Kidney (tissue), 22 donors: ENCODE measurements at places on chromosomes 3 and 15. TPM values are rescaled to one million over a fixed set of nuclear protein-coding genes. Genes with fewer than 3 reads are reported as not detected.

- no peaks in the 10 kb centered on the region for H3K27me3 ChIP-seq
- H3K36me3 ChIP-seq: no peaks in the 10 kb centered on the region
- no peak for DNase-seq
- no peak overlapping the region for H3K4me3 ChIP-seq
- H3K27ac ChIP-seq: no peak overlapping the region
Observed at GRCh38 chr3:81544385-81544784, 217.1 kb downstream of the GBE1 start.

DNA sequence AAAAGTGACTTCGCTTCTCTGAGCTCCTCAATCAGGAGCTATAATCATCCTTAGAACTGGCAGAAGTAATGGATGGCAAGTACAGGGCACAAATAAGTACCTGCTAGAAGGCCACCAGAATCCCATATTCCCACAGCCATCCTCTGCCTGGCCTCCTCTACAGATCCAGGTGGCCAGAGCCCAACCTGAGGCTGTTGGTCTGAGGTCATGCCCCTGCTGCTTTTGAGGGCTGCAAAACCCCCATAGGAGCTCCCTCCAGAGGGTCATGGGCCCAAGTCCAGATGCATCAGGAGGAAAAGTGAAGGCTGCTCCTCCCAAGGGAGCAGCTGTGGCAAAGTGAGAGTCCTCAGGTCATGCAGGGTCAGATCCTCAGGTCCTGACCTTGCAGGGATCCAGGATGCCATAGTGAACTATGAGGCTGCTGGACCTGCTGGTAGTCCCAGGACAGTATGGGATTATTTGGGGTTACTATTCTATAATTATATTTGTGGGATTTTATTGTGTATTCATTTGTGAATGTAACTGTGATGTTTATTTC is 3.0 kb upstream of the PLCD1 start:
- no peaks in the 10 kb centered on the region for H3K27me3 ChIP-seq
- H3K4me3 ChIP-seq: no peak overlapping the region
- H3K4me1 ChIP-seq: peaks cover 9% of the 10 kb centered on the region
- no peaks in the 10 kb centered on the region for H3K36me3 ChIP-seq

GRCh38 chr15:69777356-69777755 is 320.4 kb downstream of the TLE3 start:
- H3K4me1 ChIP-seq: no peaks in the 10 kb centered on the region
- H3K27me3 ChIP-seq: no peaks in the 10 kb centered on the region
- H3K36me3 ChIP-seq: no peaks in the 10 kb centered on the region
- no peak for DNase-seq

DNA sequence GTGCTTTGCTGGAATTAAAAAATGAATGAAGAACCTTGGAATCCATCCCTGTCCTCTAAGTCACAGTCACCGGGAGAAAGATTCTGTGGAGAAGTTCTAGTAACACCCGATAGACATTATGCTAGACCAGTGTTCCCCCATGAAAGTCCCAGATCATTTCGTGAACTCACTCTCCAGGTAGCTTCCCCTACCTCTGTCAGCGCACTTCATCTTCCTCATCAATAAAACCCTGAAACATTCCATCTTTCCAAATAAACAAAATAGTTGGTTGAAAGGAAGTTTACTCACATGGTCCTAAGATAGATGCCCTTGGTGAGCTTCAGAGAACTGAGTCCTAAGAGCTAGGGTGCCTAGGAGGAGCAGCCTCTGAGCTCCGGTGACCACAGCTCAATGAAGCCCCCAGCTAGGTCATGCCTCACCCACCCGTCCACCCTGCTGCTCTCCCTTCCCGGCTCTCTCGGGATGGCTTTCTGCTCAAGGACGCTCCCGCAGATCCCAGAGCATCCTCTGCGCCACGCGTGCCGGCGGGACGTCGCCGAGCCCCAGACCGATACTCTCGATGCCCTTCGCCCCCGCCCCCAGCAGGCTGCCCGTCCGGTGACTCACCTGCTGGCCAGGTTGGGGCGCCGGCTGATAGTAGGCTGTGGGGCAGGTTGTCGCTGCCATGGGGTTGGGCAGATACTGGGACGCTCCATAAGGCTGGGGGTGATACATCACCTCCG is 776 bp downstream of the VGLL3 start:
- no peak overlapping the region for H3K27ac ChIP-seq
- no peaks in the 10 kb centered on the region for H3K4me1 ChIP-seq
- peak overlapping the region; percentile 50 for H3K4me3 ChIP-seq
- no peaks in the 10 kb centered on the region for H3K36me3 ChIP-seq
- DNase-seq: peak; percentile 33

GRCh38 chr15:95932676-95933075 is 397.8 kb upstream of the NR2F2 start:
- no peak overlapping the region for H3K27ac ChIP-seq
- no peaks in the 10 kb centered on the region for H3K27me3 ChIP-seq
- H3K4me1 ChIP-seq: no peaks in the 10 kb centered on the region

DNA sequence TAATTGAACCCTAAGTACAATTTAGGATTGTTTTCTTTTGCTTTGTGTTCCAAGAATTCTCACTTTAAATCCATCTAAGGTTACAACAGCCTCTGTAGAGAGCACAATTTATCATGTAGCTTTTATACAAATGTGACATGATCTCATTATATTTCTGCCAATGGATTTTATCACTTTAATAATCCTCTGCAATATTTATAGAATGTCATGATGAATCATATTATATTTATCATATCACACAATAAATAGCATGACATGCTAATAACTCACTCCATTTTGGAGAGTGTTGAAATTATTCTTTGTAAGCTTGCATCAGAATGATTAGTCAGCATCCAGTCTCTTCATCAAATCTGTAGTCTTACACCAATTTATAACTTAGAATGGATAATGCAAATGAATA is 280.6 kb upstream of the ZNF717 start:
- H3K36me3 ChIP-seq: no peaks in the 10 kb centered on the region
- H3K4me3 ChIP-seq: no peak overlapping the region
- H3K27ac ChIP-seq: no peak overlapping the region
- no peaks in the 10 kb centered on the region for H3K4me1 ChIP-seq
- H3K27me3 ChIP-seq: no peaks in the 10 kb centered on the region
- DNase-seq: no peak

DNA sequence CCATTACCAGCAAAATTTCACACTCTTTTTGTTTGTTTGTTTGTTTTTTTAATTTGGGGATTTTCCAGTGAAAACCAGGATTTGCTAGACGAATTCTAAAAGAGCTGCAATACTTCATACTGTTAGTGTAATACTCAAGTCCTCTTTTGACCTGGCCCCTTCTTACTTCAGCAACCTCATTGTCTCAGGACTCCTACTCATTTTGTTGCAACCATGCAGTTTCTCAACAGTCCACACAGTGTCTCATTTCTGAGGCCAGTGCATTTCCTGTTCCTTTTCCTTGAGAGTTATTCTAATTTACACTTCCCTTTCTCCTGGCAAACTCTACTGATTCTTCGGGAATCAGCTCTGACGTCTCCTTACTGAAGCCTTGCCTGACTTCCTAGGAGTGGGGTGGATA is 35.6 kb downstream of the NSUN3 start:
- no peaks in the 10 kb centered on the region for H3K27me3 ChIP-seq
- peaks cover 14% of the 10 kb centered on the region for H3K36me3 ChIP-seq
- H3K27ac ChIP-seq: no peak overlapping the region
- no peak overlapping the region for H3K4me3 ChIP-seq

- no peak overlapping the region for H3K4me3 ChIP-seq
- no peaks in the 10 kb centered on the region for H3K36me3 ChIP-seq
- H3K4me1 ChIP-seq: no peaks in the 10 kb centered on the region
- no peak for DNase-seq
- no peaks in the 10 kb centered on the region for H3K27me3 ChIP-seq
Observed at GRCh38 chr15:48086576-48086975, 34.2 kb upstream of the SLC24A5 start.

- H3K4me1 ChIP-seq: no peaks in the 10 kb centered on the region
- H3K4me3 ChIP-seq: no peak overlapping the region
- no peaks in the 10 kb centered on the region for H3K36me3 ChIP-seq
- no peak for DNase-seq
- H3K27me3 ChIP-seq: no peaks in the 10 kb centered on the region
Observed at GRCh38 chr3:130711565-130712324, 34.9 kb downstream of the PIK3R4 start.

- no peaks in the 10 kb centered on the region for H3K4me1 ChIP-seq
- H3K27ac ChIP-seq: no peak overlapping the region
- H3K4me3 ChIP-seq: no peak overlapping the region
- no peak for DNase-seq
- no peaks in the 10 kb centered on the region for H3K36me3 ChIP-seq
- H3K27me3 ChIP-seq: no peaks in the 10 kb centered on the region
Observed at GRCh38 chr3:171184372-171184771, 157.9 kb upstream of the SLC2A2 start.

DNA sequence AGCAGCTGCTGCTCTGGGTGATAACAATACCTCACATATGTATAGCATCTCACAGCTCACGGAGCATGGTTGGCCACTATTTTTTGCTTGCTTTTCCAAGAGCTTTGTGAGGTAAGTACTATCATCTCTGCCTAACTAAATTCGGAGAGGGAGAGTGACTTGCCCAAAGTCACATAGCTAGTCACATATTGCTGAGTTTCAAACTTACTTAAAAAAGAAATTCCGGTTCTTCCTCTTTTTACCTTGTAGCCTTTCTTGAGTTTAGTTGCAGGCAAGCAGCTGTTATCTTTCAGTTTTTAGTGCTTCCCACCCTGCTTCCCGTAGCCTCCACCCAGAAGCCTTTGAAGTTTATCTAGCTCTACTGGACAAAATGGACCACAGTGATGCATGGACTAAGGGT is 309.2 kb downstream of the PDCD6IP start:
- no peaks in the 10 kb centered on the region for H3K36me3 ChIP-seq
- no peak overlapping the region for H3K4me3 ChIP-seq
- no peak overlapping the region for H3K27ac ChIP-seq
- DNase-seq: no peak
- H3K27me3 ChIP-seq: no peaks in the 10 kb centered on the region

- no peaks in the 10 kb centered on the region for H3K27me3 ChIP-seq
- no peak for DNase-seq
- no peaks in the 10 kb centered on the region for H3K4me1 ChIP-seq
- no peak overlapping the region for H3K4me3 ChIP-seq
Observed at GRCh38 chr3:56323986-56324420, 144.3 kb downstream of the ERC2 start.

- H3K27me3 ChIP-seq: no peaks in the 10 kb centered on the region
- no peaks in the 10 kb centered on the region for H3K4me1 ChIP-seq
- H3K36me3 ChIP-seq: no peaks in the 10 kb centered on the region
Observed at GRCh38 chr3:43153216-43154083, 47.6 kb upstream of the POMGNT2 start.

GRCh38 chr3:101806491-101806890 is 27.5 kb downstream of the NXPE3 start:
- H3K27me3 ChIP-seq: no peaks in the 10 kb centered on the region
- H3K4me1 ChIP-seq: peaks cover 2% of the 10 kb centered on the region
- H3K4me3 ChIP-seq: no peak overlapping the region
- DNase-seq: no peak

DNA sequence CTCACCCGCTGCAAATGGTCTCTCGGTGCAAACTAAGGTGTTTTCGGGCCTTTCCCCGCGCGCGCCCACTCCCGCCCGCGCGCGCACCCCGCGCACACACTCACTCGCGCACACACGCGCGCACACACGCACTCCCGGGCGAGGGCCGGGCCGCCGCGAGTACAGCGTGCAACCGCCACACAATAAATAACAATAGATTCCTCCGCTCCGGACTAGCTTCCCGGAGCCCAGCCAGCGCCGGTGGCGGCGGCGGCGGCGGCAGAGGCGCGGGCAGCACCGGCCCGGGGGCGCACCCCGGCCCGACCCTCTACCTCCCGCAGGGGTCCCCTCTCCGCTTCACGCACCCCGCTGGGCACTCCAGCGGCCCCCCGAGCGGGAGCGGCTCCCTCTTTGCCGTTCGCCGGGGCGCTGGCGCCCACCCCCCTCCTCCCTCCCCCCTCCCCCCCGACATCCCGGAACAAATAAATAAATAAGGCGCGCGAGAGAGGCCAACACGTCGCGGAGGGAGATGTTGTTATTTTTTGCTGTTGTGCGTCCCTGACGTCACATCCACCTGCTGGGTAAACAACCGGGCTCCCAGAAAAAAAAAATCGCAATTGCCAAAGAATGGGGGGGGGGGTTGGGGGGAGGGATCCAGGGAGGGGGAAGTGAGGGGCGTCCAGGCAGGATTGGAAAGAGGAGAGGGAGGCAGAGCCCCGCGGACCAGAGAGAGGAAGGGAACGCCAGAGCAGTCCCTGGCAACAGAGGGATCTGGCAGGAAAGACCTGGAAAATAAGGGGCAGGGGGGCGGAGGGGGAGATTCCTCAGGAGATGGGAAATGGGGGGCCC is at the start of gene FOXP1:
Gene FOXP1, minus strand, starts transcription at position 163 of the 828 bp plus-strand sequence. CDS start 385,347 bp downstream, outside the sequence.
- peaks cover 14% of the 10 kb centered on the region for H3K4me1 ChIP-seq
- peak within 1 kb of the TSS; percentile 90 for H3K4me3 ChIP-seq
- H3K36me3 ChIP-seq: no peaks in the 10 kb centered on the region

DNA sequence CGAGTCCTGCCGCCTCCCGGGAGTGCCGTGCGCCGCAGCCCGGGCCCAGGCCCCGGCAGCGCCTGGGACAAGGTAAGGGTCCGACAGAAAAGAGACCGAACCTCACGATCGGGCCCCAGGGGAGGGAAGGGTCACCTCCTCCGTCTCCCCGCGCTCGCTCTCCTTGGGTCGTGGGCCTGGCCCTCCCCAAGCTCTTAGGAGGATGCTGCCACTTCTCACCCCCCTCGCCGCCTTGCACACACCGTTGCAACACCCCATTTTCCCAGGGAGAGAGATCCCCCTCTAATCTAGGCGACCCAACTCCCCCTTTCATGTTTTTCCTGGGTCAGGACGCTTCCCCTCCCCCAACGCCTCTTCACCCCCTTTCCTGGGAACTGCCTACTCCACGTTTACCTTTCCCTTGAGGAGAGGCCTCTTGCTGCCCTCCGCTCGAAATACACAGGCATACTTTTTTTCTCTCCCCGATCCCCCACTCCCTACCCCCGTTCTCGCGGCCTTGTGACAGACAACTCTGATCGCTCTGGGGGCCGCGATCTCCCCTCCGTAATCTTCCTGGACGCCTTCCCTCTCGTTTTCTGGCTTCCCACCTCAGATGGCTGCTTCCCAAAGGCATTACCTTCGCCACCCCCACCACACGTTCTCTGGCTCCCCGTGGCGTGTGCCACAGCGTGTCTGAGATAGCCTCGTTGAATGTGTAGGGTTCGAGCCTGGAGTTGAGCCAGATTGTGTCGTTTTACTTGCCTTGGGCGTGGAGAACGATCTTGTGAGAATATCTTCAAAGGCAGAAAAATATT is 688 bp downstream of the SETD5 start:
- peak; percentile 44 for DNase-seq
- H3K36me3 ChIP-seq: no peaks in the 10 kb centered on the region
- H3K27ac ChIP-seq: peak overlapping the region; percentile 98
- no peaks in the 10 kb centered on the region for H3K27me3 ChIP-seq
- peaks cover 17% of the 10 kb centered on the region for H3K4me1 ChIP-seq
- H3K4me3 ChIP-seq: peak overlapping the region; percentile 94

- H3K27me3 ChIP-seq: no peaks in the 10 kb centered on the region
- DNase-seq: no peak
- H3K4me3 ChIP-seq: no peak overlapping the region
- no peaks in the 10 kb centered on the region for H3K36me3 ChIP-seq
- H3K27ac ChIP-seq: no peak overlapping the region
Observed at GRCh38 chr3:40208251-40208650, 101.3 kb upstream of the EIF1B start.

Gene GALNT15
- total RNA-seq: 39.9 TPM

Gene PLSCR5
- total RNA-seq: not detected

Gene SOX2
- total RNA-seq: 0.13 TPM

Gene CD96
- 9.5 TPM for total RNA-seq
